ENCODE measurements at places on chromosomes 16 and 17.

DNA sequence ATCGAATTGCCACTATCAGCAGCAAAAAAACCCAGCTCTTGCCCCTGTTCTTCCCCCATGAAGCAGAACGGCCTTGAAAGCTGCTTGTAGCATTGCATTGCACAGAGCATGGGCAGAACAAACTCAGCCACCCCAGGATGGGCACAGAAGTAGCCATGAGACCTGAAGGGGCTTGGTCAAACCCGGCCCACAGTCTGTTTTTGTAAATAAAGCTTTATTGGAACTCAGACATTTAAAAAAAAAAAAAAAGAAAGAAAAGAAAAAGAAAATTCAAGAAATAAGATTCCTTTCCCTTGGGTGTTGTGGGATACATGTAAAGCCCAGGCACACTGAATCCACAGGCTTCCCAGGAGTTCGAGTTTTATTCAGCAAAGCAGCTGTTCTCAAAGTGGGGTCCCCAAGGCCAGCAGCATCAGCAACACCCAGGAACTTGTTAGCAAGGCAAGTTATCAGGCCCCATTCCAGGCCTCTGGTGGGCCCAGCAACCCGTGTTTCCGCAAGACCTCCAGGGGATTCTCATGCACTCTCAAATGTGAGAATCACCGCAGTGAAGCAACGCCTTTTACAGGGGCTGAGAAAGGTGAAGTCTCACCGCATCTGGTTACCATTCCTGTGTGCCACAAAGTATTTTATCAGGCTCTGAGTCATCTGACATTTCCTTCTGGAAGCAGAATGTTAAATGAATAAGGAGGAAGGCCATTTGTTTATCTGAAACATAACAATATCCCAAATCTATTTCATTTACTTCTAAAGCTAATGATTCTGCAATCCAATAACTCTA, 108.2 kb downstream of the SLC39A11 start:
- DNase-seq = no peak

DNA sequence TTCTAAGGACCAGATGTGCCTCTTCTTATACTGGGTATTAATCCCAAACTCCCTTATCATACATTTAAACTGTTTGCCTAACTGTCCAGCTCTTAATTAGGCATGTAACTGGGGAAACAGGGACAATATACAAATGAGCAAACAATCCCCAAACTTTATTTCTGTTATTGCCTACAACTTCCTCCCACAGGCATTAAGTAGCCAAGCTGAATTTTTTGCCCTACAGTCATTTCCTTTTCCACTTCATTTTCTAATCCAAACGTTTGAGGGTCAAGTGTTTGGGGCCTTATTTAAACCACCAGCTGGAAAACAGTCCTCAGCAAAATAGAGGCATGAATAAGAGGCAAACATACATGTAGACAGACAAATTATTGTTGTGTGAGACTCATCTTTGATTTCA, 77.4 kb upstream of the CCL2 start:
- DNase-seq = no peak

- DNase-seq = peak; percentile 98
Measured at GRCh38 chr17:47188876-47189731, at the start of gene CDC27. Gene CDC27 (minus strand): TSS chr17:47189295. CDS start chr17:47189172, 123 bp downstream.

DNA sequence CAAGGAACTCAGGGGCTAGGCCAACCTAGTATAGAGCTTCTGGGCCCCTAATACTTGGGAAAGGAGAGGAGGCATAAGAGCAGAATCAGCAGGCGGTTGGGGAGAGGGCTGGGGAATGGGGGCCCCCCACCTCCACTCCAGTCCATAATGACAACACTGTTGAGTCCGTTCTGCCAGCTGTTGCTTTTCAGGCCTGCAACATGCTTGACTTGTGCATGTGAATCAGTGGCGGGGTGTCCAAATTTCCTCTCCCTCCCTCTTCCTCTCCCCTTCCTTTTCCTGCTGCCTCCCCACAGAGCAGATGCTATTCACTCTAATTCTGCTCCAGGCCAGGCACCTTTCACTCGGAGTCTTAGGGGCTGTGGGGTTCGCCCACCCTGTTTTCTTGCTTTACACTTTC, 31.7 kb downstream of the SGSM2 start:
- DNase-seq = no peak

DNA sequence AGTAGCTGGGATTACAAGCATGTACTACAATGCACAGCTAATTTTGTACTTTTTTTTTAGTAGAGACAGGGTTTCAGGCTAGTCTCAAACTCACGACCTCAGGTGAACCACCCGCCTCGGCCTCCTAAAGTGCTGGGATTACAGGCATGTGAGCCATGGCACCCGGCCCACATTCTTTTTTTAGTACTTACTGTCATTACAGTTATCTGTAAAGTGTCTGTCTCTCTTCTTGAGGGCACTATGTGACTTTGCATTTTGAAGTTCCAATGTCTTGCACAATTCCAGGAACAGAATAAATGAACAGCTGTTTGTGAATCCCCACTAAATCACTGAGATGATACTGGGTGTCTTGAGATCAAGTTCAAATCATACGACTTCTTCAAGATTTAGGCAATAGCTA, 1540.3 kb downstream of the CDH11 start:
- DNase-seq = no peak

GRCh38 chr17:77456271-77456950, 315.6 kb downstream of the SEC14L1 start:
- DNase-seq = no peak

- no peak for DNase-seq
Measured at GRCh38 chr17:50558941-50559614, 1.4 kb upstream of the CACNA1G start.

DNA sequence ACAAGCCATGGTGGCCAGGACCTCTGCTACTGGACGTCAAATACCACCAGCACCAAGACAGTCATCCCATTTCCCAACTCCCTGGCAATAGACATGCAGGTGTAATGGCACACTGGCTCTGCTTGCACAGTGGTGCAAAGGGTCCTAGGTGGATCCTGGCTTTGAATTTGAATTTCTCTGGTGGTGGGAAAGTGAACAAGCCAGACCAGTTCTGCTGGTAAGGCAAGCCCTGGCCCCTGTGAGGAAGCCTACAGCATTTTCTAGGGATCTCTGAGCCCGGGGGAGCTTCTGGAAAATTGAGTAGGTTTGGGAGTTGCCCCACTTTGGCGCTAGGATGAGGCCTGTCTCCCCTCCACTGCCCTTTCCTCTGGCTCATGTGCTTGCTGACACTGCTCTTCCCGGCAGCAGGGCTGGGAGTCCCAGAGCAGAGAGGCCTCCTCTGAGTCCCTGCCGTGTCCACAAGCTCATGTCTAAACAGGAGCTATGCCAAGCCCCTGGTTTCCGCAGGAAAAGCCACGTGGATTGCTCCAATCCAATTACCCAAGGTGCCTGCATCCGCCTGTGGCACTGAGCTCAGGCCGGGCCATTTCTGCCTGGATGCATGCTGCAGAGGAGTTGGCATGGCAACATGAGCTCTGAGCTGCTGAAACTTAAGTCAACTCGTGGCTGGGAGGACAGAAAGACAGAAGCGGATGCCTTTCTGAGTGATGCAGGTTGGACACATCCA, 67.0 kb downstream of the PRMT7 start:
- DNase-seq = no peak

GRCh38 chr16:3152027-3152276, 17.1 kb downstream of the ZNF213 start:
- DNase-seq = no peak

DNA sequence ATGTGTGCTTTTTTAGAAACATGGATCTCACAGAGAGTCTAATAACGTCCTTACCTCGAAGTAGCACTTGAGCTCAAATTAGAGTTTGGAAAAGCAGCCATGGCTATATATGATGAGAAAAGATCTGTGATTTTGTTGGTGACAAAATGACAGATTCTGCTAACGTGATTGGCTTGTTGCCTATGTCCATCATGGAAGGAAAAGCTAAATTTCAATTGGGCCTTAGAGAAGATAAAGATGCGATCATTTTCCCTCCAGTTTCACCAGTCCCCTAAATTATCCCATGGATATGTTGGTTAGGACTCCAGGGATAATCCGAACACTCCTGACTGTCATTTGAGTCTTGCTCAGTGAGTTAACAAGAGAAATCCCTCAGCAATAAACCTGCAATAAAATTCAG, 175.8 kb downstream of the C16orf95 start:
- DNase-seq = no peak

- peak; percentile 52 for DNase-seq
Measured at GRCh38 chr16:17476414-17477259, 5.9 kb upstream of the XYLT1 start.

DNA sequence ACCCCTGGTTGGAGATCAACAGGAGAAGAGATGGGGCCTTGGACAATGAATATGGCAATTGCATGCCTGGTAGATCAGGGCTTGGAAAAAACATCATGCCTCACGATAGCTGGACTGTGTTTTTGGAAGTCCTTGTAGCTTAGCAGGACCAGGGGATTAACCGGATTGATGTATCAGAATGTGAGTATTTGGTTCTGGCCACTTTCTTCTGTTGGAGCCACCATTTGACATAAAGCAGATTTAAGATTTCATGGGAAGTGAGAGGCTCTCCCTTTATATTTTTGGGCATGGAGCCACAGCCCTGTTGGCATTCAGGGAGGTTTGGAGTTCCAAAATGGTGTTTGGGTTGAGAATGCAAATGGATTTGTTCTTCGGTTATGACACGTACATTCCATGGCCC, 424.7 kb upstream of the MAF start:
- DNase-seq = no peak

DNA sequence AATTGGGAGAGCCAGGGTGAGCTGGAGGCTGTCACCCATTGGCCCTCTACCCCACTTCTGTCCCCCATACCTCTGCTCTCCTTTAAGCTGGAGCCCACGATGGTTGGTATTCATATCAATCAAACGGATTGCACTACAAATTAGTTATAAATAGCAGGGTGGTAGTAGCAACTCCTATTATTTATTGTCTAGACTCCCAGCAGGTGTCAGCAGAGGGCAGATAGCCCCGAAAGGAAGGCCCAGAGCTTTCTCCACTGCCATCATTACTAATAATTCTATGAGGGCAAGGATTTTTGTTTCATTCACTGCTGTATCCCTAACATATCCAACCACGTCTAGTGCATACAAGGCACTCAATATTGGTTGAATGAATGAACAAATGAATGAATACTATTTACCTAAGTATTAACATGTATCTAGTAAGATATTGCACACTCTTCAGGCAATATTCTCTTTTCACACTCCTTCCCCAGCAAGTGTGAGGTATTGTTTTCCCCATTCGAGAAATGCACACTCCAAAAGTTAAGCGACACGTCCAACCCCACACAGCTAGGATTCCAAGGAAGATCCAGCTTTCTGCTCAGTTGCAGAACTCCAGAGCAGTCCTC, 6.3 kb downstream of the C17orf50 start:
- DNase-seq = peak; percentile 11

- no peak for DNase-seq
Measured at GRCh38 chr17:80116276-80116920, 15.0 kb downstream of the GAA start.

DNA sequence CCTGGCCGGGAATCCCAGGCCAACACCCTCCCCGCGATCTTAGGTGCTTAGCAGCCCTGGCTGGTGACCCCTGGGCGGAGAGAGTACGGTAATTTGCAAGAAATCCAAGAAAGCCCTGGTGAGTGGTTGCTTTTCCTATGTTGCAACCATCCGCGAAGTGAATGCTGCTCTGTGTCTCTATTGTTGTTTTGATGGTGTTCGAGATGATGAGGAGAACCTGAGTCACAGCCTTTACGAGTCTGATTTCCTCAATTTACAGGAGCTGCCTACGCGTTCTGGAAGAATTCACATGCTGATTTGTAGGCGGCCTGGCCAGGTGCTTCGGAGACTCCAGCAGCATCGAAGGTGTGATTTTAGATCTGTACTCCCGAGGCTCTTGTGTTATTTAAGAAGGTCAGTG, 63.3 kb downstream of the TMEM235 start:
- no peak for DNase-seq

DNA sequence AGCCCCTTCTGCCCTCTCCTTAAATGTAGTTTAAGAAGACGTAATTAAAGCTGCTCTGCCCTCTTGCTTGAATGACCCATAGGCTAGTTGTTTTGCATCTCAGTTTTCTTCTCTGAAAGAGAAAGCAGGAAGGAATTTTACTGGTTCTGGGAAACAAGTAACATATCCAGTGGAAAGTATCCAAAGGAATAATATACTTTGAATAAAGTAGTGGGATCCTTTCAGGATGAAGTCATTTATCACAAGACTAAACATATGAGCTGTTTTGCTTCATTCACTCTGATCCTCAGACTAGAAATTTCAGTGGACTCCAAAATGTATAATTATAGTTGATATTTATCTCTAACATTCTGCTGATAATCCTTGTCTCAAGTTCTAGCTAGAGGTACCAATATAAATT, 1297.6 kb upstream of the GOT2 start:
- DNase-seq = no peak

- DNase-seq = no peak
Measured at GRCh38 chr16:57611181-57611580, 17.2 kb upstream of the ADGRG1 start.

GRCh38 chr17:50779747-50780353, 12.5 kb upstream of the ANKRD40CL start:
- DNase-seq = peak; percentile 67

- no peak for DNase-seq
Measured at GRCh38 chr16:28891964-28892890, 13.9 kb downstream of the ATP2A1 start.

DNA sequence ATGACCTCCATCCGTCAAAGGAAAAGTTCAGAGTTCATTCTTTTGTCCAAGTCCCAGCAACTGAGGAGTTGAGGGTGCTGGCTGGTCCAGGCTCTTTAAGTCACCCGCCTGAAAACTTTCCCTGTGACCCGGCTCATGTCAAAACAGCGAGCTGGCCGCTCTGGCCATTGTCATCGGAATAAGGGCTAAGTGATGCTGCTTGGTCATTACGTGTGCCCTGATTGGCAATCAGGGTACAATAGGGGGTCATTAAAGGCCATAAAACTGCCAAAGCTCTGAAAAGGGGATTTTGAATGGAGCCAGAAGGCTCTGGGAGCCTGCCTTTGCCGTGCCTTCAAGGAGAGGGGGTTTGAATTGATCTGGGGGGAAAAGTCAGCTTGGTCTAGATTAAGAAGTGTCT, 88.5 kb upstream of the IRX3 start:
- DNase-seq = no peak

- DNase-seq = no peak
Measured at GRCh38 chr16:75556431-75556950, 439 bp upstream of the TMEM231 start.

GRCh38 chr16:51734220-51734619, 583.1 kb upstream of the SALL1 start:
- no peak for DNase-seq

GRCh38 chr17:28008513-28008912, 34.0 kb upstream of the NLK start:
- no peak for DNase-seq

GRCh38 chr16:4879049-4879448, 31.8 kb downstream of the UBN1 start:
- DNase-seq = no peak

DNA sequence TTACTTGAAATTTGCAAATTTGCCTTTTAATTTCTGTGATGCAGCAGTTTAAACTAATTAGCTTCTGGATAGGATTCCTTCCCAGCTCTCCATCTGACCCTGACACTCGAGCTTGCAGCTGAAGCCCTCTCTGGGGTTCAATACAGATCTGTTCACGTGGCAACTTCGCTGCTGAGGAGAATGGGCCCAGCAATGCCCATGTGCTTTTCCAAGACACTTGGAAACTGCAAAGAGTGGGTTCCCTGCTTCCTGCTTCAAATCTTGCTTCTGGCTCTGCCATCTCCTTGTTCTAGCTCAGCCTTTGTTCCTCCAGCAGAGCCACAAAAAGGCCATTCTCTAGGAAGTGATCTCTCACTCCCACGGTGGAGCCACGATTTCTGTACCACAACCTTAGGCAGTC, 50.0 kb upstream of the IRX6 start:
- no peak for DNase-seq
